ENCODE measurements at places on chromosomes 5 and 9.

DNA sequence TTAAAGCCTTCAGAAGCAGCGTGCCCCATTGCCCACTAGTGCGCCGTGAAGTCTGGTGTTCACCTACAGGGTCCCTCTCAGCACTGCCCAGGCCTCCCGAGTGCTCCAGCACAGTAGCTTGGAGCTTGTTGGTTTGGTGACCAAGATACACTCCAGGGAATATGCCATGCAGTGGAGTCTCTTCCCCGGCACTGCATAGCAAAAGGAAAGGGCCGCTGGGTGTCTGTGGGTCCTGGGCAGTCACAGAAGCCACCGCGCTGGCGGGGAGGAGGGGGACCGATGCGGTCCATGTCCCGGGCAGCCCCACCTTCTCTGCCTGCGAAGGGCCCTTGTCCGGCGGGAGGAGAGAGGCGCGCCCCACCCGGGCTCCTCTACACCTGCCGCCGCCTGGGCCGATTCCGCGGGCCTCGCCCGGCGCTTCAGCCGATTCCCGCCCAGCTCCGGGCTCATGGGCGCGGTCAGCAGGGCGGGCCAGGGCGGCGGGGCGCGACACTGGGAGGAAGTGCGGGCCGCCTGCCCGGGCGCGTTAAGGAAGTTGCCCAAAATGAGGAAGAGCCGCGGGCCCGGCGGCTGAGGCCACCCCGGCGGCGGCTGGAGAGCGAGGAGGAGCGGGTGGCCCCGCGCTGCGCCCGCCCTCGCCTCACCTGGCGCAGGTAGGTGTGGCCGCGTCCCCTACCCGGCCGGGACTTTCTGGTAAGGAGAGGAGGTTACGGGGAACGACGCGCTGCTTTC lies at the start of gene SYK:
Gene SYK (plus strand): TSS at position 579 of the 732 bp plus-strand sequence. CDS start 42,080 bp downstream, outside the sequence.
- no peak for DNase-seq

DNA sequence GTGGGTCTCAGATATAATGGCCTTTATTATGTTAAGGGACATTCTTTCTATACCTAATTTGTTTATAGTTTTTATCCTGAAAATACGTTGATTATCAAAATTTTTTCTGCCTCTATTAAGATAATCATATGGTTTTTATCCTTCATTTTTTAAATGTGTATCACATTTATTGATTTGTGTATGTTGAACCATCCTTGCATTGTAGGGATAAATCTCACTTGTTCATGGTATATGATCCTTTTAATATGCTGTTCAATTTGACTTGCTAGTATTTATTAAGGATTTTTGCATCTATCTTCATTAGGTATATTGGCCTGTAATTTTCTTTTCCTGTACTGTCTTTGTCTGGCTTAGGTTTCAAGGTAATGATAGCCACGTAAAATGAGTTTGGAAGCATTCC lies 25.5 kb downstream of the PKD2L2 start:
- DNase-seq, result no peak

DNA sequence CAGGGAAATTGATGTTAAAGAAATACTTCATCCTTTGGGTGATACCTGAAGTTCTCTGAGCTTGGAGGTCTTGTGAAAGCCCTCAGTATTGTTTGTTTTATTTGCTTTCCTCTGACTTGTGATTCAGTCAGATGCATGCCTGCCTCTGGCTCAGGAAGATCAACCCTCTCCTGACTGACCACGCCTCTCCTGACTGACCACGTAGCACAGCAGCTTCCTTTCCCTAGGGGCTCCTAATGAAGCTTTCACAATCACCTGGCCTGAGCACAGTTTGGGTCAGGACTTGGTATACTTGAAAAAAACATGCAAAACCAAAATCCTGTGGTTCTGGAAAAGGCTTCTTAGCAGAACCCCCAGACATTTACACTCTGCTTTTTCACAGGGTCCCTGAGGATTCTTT lies 3.8 kb downstream of the TGFBI start:
- DNase-seq, result no peak

DNA sequence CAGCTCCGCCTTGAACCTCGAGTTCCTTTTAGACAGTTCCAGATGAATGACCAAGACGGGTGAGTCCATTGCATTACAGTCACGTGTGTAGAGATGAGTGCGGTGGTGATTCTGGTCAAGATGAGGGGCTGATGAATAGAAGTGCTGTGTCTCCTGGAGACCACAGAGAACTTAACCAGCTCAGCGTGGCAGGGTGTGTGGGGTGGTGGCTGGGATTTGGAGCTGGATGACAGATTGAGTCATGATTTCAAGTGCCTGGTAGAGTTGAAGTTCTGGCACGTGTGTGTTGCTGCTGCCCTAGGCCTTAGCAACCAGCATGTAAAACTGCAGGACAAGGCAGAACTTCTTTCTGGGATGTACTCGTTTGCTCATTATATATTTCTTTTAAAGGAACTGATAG lies 53.3 kb downstream of the PRRC2B start:
- no peak for DNase-seq

- DNase-seq, result no peak
These were observed 129.7 kb downstream of the RAPGEF6 start for GRCh38 chr5:131505237-131505908.

DNA sequence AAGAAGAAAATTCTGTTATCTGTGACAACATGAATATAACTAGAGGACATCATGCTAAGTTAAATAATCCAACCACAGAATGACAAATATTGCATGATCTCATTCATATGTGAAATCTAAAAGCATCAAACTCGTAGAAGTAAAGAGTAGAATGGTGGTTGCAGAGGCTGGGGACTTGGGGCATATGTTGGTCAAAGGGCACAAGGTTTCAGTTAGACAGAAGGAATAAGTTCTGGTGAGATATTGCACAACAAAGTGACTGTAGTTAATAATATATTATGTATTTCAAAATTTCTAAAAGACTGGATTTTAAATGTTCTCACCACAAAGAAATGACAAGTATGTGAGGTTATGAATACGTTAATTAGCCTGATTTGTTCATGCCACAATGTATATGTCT lies 24.8 kb downstream of the GRIA1 start:
- DNase-seq, result no peak

DNA sequence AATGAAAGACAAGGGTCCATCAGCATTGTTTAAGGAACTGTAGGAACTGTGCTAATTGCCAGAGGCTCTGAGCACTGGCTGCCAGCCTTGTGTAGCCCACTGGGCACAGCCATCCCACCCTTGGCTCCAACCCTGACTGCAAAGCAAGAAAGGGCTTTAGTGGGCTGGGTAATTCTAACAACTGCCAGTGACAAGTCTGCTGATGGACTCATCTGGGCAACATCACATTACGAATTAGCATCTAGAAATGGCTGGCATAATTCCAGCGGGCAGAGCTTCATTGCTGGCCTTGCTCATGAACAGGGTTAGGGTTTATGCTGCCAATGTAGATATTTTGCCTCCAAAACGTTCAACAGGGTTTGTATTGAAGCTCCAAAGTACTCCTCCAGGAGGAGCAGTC lies 326.9 kb downstream of the ARHGEF28 start:
- DNase-seq, result no peak

GRCh38 chr9:99340281-99340680 lies 118.2 kb downstream of the SEC61B start:
- DNase-seq, result no peak

GRCh38 chr9:90446200-90446948 lies 196.2 kb downstream of the DIRAS2 start:
- no peak for DNase-seq

DNA sequence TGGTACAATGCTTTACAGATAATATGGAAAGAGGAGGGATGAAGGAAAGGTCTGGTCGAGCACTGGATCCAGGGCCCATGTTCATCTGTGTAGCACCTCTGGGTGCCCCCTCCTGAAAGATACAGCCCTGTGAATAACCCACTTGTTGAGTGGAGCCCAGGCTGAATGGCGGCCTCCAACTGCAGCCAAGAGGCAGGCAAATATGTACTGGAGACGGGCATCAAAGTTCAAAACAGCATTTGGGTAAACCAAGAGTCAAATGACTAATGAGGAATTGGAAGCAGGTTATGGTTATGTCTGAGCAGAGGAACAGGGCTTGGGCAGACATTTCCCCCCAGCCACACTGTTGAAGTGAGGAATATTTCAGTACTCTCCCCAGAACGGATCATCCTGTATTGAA lies 1.1 kb downstream of the C9 start:
- no peak for DNase-seq

DNA sequence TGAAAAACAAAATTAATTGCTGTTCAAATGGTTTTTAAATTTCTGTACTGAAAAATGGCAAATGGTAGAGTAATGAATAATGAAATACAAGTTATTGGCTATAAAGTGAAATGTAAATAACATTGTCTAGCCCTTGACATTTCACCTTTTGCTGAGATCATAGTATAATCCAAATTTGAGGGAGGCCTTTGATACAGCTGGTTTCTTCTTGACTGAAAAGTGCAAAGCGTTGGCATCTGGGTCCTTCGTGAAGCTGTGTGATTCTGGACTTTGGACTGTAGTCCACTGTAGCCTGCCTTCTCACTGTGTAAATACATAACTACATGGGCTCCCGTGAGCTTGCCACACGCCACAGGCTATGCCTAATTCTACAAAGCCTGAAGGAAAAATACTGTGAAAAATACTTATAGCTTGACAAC lies 52.3 kb downstream of the ARHGEF28 start:
- no peak for DNase-seq

DNA sequence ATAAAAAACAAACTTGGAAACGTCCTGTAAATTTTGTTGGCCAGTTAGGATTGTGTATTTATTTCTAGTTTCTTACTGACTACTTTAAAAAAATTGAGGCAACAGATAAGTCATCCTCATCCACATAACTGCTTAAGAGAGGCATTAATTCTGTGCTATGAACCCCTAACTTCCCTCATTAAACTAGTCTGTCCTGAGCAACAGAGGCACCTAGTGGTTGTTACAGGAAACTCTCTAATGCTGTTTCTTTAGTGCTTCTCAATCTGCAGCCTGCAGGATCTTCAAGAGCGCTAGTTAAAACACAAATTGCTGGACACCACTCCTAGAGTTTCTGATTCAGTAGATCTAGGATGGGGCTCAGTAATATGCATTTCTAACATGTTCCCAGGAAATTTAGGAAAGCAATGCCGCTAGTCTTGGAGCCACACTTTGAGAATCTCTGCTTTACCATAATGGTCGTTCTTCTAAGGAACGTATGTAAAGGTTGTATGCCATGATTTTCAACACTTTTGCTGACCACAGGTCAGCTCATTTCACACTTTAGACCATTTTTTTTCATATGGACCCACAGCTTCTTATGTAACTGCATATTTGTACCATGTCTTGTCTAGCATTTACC lies 410.1 kb upstream of the SMARCA2 start:
- DNase-seq, result no peak

DNA sequence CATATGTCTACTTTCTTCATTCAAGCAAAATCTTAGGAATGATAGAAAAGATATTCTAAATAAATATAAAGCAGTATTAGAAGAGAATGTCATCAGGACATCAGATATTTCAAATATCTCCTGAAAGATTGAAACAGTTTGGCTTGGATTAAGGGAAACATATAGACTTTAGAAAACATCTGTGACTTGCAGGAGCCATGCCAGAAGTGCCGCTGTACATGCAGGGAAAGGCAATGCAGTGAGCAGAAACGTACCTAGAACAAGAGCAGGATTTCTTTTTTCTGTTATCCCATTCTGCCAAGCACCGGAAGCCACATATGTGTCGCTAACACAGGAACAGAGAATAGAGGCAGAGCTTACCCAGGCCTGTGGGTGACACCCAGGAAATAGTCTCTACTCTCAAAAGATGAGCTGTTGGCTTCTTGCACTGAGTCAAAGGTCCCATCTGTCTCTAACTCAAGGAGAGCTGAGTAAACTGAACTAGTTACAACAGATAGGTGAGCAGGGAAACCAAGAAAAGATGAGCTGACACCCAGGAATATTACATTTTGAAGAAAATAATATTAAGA lies 5.8 kb downstream of the ADAMTS19 start:
- no peak for DNase-seq

DNA sequence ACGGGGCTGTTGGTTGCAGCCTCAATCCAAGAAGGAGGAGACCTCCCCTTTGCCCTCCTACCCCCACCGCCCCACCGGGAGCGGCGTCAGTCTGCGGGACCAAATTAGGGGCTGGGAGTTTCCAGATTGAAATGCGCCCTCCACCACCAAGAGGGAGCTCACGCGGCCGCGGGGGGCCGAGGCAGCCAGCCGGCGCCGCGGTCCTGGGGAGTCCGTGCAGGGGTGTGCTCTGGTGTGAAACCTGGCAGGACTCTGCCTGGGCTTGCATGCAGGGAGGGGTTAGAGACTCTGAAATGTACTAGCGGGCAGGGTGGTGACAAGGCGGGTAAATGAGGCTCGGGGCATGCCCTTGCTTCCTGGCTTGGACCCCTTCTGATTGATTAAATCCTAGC lies 989 bp upstream of the FBN2 start:
- no peak for DNase-seq

DNA sequence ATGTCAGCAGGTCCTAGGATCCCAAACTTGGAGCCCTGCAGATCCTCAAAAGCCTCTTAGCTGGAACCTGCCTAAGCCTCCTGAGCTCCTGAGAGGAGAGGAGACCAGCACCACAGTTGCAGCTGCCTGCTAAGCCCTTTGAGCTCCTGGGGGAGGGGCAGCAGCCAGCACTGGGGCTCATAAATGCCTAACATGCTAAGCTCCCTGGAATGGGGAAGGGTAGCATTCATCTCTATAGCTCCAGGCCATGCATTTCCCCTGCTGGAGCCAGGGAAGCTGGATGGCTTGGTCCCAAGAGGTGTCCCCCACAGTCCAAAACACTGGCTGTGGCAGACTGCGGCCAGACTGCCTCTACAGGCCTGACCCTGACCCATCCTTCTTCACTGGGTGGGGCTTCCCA lies 182.7 kb downstream of the KCNN2 start:
- no peak for DNase-seq

DNA sequence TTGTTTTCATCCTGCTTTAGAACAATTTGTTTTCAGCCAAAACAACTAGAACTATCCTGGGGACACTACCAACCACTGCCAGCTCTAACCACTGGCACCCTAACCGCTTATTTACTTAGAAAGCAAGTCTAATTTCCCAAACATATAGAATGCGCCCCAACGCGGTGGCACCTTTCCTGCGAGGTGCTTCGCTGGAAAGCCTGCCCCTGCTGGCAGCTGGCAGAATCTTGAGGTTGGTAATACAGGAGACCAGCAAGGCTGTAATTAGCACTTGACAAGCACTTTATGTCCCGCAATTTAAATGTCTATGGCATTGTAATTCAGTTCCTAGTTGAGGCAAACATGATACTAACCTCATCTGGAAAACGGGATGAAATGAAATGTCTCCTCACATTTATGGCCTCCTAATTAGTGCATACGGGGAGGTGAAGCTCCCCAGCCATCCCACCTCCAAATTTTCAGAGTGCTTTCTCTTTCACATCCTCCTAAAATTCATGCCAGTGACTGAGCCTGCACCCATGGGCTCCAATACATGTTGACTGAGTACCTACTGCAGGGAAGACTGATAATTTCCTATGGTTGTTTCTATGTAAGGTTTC lies 30.4 kb downstream of the GABBR2 start:
- DNase-seq, result no peak

- DNase-seq, result no peak
These were observed 162.3 kb downstream of the KDM4C start for GRCh38 chr9:6920041-6920440.

- DNase-seq, result no peak
These were observed 188.7 kb downstream of the EBF1 start for GRCh38 chr5:158910782-158911692.

Data from effector memory CD4-positive, alpha-beta T cell (primary cell).